CD4-positive, alpha-beta T cell treated with Interleukin-4 for 4 hours (primary cell): ENCODE measurements at places on chromosomes 5 and 9.
A peak's percentile ranks its signal among the peaks of the same experiment; 100 is the strongest.

- no peak for DNase-seq
Measured at GRCh38 chr5:145465474-145466263, 369.5 kb downstream of the PRELID2 start.

DNA sequence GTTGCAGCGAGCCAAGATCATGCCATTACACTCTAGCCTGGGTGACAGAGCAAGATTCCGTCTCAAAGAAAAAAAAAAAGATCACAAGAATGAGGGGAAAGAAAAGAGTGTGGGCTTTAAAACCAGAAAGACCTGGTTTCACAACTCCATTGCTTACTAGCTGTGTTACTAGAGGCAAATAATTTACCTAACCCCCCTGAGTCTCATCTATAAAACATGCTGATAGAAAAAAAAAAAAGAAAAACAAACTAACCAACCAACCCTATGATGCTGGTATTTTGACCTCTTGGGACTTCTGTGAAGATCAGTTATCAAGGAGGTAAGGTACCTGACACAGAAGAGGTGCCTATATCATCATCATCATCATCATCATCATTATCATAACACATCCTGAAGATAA, 60.2 kb upstream of the UBTD2 start:
- DNase-seq: no peak

- no peak for DNase-seq
Measured at GRCh38 chr5:17379100-17379951, 118.7 kb upstream of the TAF11L2 start.

GRCh38 chr5:151709109-151709735, 22.5 kb upstream of the SPARC start:
- DNase-seq: no peak

GRCh38 chr5:112757468-112758208, 20.0 kb downstream of the APC start:
- DNase-seq: peak; percentile 66

DNA sequence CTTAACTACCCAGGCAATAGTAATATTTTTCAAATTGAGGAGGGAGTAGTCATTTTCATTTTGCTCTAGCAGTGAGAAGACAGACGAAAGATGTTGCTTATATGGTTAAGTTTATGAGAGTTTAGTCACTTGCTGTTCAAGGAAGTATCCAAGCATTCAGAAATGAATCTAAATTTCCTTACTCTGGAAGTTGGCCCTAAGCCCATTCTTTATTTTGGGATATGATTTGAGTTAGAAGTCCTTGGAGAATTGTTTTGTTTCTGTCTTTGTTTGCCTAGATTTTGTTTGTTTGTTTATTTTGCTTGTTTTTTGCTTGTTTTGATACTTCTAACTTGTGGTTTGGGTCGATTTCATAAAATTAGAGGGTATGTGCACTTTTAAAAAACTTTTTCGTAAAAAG, 146.4 kb upstream of the FGF10 start:
- no peak for DNase-seq

DNA sequence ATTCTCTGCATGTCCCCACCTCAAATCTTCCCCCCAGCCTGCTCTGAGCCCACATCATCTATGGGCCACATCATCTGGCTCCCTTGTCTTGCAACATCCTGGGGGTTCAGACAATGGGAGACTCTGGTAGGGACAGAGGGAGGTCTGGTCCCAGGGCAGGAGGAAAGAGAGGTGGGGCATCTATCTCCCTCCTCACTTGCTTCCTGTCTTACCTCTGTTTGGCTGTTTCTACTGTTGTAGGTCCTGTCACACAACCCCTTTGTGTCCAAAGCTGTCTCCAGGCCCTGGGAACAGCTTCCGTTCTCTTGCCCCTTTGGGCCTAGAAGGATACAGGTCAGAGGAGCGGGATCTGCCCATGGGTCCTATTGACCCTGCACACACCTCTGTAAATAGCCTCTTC, 227.2 kb downstream of the NSG2 start:
- DNase-seq: no peak

- no peak for DNase-seq
Measured at GRCh38 chr9:37369671-37370070, 52.8 kb upstream of the GRHPR start.

GRCh38 chr9:3467593-3468219, 58.1 kb downstream of the RFX3 start:
- DNase-seq: peak; percentile 79

- DNase-seq: no peak
Measured at GRCh38 chr5:148558892-148559291, 95.4 kb downstream of the HTR4 start.

GRCh38 chr5:107251151-107251550, 419.6 kb downstream of the EFNA5 start:
- no peak for DNase-seq

DNA sequence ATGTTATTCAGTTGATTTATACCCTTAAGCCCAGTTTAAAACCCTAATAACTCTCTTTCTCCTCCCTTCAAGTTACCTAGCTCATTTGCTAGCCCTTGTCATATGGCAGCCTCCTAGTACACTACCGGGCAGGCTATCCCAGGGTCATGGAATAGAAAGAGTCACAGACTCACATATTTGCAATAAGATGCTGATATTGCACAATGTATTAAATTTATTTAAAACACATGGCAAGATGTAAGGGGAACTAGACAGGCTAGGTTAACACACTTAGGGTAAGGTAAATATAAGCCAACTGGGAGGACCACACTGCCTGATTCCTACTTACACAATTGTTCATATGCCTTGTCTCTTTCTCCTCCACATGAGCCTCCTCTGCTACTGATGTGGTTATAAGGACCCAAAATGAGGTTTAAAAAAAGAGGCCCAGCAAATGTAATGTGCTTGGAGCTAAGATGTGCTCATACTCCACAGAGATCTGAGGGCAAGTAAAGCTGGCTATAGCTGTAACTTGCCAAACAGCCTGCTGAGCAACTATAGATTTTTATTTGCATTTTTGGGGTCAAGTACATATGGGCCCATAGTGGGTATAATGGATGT, 130.0 kb downstream of the ENC1 start:
- DNase-seq: no peak

- DNase-seq: no peak
Measured at GRCh38 chr5:74414228-74414627, 226.3 kb downstream of the ENC1 start.

GRCh38 chr5:87231037-87231808, 36.5 kb upstream of the RASA1 start:
- DNase-seq: peak; percentile 27

GRCh38 chr5:126742425-126742824, 34.5 kb upstream of the LMNB1 start:
- DNase-seq: no peak

DNA sequence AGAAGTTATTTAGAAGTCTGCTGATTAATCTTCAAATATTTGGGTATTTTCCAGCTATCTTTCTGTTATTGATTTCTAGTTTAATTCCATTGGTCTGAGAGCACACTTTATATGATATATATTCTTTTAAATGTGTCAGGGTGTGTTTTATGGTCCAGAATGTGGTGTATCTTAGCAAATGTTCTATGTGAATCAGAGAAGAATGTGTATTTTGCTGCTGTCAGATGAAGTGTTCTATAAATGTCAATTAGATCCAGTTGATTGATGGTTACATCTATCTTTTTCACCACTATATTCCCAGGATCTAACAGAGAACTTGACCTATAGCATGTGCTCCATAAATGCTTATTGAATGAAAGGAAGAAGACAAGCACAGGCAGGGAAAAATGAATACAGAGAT, 17.5 kb upstream of the ERAP1 start:
- DNase-seq: no peak

DNA sequence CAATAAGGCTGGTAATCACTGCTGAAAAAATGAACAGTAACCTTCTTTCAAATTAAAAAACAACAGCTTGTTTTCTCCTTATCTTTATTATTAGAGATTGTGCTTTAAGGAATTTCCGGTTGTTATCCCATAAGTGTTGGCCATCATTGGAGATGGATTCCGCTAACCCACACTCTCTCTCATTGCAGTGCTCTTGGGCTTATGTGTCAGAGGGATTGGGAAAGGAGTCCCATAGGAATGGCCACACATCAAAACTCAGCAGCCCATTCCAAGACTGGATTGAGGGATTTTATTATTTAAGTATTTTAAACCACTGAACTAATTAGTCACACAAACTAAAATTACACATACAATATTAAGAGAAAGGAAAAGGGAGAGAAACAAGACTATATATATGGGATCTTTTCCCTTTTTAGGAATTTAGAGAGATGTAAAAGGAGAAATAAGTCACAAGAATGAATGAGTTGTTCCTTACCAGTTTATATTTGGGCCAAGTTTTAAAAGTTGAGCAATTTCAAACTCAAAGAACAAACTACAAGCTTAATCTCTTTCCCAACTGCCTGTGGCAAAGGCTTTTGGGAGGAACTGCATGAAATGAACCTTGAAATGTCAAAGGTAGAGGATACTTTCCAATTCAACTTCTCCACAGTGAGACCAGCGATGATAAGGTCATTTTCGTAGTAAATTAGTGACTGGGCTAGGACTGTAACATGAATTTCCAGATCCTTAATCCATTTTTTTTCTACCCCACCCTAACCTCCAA, 2.4 kb downstream of the SPINK6 start:
- DNase-seq: no peak

DNA sequence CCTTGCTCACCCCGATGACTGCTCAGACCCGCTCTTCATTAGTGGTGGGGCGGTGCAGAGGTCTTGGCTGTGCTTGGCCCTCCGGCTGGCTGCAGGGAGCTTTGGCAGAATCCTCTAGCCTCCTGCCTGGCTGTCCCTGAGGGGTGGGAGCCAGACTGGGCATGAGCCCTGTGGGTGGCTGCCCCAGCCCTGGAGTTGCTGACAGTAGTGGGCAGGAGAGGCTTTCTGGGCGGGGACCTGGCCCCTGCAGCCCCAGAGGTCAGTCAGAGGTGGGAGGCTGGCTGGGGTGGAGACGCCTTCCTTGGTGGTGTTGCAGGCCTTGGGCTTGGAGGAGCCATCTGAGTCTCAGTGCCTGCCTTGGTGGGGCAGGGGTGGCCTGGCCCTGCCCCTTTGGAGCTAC, 146.0 kb downstream of the RXRA start:
- no peak for DNase-seq

DNA sequence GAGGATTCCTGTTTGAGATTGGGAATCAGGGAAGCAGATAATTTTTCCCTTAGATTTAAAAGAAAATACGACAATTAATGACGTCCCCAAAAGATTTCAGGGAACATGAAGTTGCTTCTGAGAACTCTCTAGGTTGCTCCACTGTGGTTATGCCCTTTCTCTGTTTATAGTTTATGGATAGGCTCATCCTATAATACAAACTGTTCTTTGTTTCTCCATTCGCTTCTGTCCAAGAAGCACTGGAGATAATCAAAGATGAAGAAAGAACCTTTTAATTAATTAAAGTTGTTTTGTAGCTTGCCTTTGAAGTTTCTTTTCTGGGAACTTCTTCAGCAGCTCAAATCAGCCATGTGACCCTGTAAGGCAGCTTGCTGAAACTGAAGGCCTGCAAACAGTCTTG, 87.5 kb downstream of the CHSY3 start:
- no peak for DNase-seq

GRCh38 chr9:82621447-82621846, 441.5 kb downstream of the RASEF start:
- DNase-seq: no peak

- DNase-seq: no peak
Measured at GRCh38 chr5:134944630-134945029, 23.1 kb upstream of the CATSPER3 start.

DNA sequence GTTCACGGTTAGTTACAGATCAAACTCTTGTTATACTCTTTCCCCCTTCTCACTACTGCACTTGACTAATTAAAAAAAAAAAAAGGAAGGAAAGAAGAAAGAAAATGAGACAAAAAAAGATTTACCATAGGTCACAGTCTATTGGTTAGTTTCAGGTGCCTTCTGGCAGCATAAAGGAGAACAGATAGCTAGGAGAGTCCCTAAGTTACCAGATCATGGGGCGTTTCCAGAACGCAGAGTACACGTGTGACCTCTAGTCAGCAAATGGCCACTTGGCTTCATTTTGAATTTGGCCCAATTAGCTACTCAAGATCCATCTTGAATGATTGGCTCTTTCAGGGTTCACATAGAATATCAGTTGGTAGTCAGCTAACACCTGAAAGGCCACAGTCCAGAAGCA, 20.3 kb upstream of the TMEM171 start:
- DNase-seq: no peak

DNA sequence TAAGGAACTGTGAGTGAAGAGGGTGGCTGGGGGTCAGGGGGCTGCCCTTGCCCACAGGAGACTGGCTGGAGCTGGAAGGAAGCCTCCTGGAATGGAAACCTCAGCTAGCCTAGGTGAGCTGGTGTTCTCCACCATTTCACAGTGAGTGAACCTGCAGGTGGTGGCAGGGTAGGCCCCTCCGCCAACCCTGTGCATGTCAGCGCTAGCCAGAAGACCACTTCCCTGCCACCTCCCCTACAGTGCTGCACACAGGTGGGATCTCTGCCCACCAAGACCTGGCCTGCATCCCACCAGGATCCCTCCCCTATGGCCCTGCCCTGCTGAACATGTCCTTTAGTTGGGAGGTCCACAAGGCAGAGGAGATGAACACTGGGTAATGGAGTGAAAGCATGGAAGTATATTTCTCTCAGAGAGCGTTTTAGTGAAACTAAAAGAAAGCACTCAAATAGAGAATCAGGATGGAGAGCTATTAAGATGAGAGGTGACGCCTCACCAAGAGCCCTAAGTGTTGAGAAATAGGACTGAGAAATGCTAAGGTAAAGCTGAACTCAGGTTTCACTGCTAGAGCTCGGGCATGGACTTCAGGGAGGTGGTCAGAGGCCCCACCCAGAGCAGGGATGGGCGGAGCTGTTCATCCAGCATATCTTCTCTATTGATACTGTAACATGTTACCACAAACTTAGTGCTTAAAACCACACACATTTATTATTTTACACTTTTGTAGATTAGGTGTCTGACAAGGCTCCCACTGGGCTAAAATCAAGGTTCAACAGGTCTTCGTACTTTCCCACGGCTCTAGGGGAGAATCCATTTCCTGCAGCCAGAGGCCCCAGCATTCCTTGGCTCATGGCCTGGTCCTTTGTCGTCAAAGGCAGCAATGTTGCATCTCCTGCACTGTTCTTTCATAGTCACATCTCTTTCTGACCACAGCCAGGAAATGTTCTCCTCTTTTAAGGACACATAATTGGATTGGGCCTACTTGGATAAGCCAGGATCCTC, 83.2 kb downstream of the DIRAS2 start:
- no peak for DNase-seq

DNA sequence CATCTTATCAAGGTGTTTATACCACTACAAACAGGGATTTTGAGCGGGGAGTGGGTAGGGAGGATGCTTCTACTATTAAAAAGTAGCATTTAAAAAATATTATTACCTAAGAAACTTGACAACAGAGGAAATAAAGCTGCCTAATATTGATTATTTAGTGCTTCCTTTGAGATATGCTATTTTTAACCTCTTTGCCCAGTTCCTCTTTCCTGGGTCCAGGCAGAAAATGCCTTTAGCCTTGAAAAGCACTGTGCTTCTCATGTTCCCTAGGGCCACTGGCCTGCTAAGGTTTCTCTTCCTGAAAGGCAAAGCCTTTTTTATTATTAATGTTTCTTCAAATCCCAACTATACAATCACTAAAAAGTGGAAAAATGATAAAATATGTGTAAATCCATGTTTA, 217.2 kb upstream of the HAPLN1 start:
- DNase-seq: no peak
